Activated T-helper 2 cell treated with anti-CD3 and anti-CD28 coated beads, Interferon-gamma antibody, Interleukin-2, Interleukin-4, amounts not matched to agents 10 μg/mL and 5 μg/mL and 100 μg/mL, durations not matched to agents 14 hours and 24 hours and 36 hours (primary cell): ENCODE measurements at places on chromosomes 5 and 9. TPM values are rescaled to one million over a fixed set of nuclear protein-coding genes. Genes with fewer than 3 reads are reported as not detected.

DNA sequence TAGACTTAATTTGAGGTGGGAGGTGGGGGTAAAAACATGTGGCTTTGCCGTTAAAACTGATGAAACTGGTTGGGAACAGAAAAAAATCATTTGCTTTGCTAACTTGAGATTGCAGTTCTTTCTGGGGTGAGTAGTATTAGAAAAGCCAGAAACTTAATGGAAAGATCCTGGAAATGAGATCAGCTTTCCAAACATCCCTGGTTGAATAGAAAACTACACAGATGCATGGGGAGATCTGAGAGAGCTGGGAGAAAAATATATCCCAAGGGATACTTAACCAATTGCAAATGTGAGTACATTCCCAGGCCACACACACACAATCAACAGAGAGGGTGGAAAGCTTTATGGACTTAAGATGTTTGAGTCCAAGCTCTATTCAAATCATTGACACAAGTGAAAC is 222.3 kb downstream of the YTHDC2 start:
- no peak for DNase-seq

GRCh38 chr5:127899214-127899610 is 184.4 kb upstream of the SLC12A2 start:
- no peak for DNase-seq

DNA sequence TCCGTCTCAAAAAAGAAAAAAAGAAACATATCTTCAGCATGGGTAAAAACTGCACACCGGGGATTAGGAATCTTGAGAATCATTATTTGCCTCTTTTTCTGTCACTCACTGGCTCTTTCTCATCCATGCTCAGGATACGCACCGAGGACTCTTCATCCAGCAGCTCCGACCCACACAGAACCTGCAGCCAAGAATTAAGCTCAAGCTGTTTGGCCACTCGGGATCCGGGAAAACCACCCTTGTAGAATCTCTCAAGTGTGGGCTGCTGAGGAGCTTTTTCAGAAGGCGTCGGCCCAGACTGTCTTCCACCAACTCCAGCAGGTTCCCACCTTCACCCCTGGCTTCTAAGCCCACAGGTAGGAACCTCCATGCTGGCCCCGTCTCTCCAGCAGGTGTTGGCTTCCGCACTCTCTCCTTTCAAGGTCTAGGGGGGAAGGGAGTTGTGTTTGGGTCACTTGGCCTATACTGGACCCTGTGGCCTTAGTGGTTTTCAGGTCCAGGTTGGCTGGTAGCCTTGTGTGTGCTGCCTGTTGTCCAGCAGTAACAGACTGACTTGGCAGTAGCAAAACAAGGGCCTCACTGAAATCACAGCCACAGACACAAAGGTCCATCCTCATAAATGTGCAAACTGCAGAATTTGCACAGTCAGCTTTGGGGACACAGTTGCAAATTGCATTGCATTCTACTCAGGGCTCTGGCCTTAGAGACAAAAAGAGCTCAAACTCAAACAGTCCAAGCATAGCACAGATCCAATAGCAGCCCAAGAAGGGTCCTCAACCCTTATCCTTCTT is 44.5 kb upstream of the CTSL start:
- no peak for DNase-seq

GRCh38 chr5:74179701-74180100 is 460.8 kb downstream of the ENC1 start:
- DNase-seq = no peak

DNA sequence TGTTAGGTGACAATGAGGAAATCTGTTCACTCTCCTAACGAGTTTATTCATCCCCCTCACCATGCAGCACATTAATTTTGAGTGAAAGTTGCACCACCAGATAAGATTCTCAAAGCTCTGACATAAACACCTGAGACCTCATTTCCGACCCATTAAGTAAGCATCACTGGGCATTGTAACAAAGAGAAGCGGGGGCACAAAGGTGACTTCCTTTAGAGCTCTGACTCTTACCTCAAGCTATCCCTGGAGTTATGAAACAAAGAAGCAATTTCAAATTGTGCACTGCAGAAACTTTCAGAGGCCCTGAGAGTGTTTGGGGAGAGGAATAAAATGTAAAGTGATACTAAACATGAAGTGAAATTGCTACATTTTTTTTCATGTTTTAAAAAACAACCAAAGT is 29.5 kb downstream of the C5orf15 start:
- no peak for DNase-seq

DNA sequence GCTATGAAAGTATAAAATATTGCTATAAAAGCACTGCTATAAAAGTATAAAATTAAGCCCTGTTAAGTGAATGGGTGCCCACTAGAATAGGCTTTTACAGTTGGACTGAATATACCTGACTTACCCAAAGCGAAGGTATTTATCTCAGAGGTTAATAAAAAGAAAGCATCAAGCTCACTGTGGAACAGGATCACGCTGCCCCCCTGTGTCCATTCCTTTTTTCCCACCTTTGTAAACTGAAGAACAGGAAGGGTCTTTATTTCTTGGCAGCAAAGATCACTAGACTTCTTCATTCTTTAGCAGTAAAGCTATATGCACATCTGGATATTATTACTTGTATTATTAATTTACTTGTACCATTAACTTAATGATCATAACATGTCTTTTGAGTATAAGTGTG is 22.1 kb upstream of the PLPP6 start:
- DNase-seq = no peak

- DNase-seq = no peak
Observed at GRCh38 chr5:150674341-150674821, 13.3 kb downstream of the MYOZ3 start.

- DNase-seq = no peak
Observed at GRCh38 chr5:158135682-158136179, 276.8 kb upstream of the CLINT1 start.

- DNase-seq = no peak
Observed at GRCh38 chr5:172647352-172648012, 6.4 kb downstream of the NEURL1B start.

- no peak for DNase-seq
Observed at GRCh38 chr9:92508018-92508820, 25.9 kb upstream of the ASPN start.

- DNase-seq = no peak
Observed at GRCh38 chr5:94312298-94312697, 306.1 kb downstream of the KIAA0825 start.

DNA sequence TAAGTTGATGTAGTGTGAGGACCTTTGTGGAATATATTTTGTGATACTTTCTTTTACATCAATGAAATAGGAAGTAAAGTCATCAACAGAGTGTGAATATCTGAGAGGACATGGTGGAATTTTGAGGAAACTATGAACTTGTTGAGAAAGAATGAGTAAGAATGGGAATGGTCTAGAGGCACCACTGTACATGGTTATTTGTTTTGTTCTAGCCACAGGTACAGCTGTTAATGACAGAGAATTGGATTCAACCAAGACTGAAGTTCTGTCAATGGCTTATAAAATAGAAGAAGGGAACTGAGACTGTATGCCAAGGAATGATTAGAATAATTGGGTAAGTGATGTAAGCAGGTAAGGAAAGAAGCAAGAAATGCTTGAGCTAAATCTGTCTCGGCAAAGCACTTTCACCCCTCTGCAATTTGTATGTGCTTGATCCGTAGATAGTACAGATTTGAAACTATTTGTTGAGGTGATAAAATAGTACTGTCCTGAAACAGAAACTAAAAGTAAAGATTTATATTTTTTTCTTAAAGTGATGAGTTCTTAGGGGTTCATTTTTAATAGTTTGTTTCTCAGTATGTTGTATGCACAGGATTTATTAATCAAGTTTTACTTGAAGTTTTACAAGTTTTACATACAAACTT is 468.8 kb upstream of the SMC2 start:
- DNase-seq = no peak

- DNase-seq = no peak
Observed at GRCh38 chr5:140673187-140673976, at the start of gene DND1. Gene DND1 (minus strand): TSS chr5:140673576. CDS start chr5:140673542, 34 bp downstream.

DNA sequence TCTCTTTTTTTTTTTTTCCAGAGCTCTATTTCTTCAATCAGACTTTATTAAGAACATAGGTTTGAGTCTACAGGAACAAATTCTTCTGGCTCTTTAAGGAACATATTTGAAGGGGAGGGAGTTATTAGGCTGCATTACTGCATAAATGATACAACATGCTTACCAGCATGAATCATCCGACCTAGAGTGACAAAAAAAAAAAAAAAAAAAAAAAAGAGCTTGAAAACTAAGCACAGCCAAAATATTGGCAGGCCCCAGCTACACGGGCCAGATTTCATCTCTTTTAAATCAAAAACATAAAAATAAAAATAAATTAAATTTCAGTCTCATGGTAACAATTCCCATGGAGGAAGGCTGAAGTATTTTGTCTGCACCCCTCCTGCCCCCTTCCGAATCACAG is 26.3 kb downstream of the MSX2 start:
- no peak for DNase-seq

DNA sequence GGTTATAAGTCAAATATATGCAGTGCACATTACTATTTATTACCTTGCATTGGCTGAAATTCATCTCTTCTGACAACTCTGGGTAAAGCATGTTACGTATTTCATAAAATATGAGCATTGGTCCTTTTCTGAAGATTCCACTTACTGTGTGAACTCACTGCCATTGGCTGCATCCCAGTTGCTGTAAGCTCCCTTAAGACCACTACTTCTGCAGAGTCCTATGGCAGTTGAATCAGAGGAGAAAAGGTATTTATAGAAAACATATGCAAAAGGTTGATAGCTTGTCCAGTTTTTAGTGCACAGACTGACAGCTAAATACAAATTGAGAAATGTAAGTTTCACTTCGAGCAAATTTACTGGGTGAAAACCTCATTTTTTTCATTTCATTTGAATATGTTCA is 394.6 kb upstream of the ARRDC3 start:
- DNase-seq = no peak

GRCh38 chr9:135525241-135526088 is 4.2 kb downstream of the LCN1 start:
- DNase-seq = no peak

- DNase-seq = no peak
Observed at GRCh38 chr9:96420468-96421219, 2.5 kb upstream of the ZNF367 start.

DNA sequence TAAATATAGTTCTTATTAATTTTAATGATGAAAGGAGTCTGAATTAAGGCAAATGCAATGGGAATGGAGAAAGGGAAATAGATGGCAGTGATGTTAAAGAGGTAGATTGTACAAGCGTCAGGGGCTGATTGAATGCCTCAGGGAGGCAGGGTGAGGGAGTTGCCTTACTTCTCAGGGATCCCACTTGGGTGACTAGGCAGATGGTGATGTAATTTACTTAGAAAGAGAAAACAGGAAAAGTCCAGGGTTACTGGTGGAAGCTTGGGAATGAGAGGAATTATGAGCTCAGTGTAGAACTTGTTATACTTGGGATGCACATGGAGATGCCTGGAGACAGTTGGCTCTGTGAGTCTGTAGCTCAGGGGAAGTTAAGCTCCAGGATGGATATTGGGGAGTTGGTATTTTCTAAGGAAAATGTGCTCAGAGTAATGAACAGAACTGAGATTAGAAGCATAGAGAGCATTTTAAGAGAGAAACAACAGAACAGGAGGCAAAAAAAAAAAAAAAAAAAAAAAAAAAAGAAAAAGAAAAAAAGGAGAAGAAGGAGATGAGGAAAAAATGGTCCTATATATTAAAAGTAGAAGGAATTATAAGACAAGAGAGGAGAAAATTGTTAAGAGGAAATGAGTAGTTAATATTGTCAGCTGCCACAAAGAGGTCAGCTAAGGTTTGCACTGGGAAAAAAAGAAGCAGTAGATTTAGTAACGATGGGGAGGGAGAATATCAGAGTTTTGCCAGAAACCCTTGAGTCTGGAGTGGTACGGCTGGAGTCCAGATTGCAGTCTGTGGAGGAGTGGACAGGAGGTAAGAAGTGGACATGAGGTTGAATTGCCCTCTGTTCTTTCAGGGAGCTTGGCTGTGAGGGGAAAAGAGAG is 88.0 kb upstream of the ELL2 start:
- no peak for DNase-seq

GRCh38 chr9:103193992-103194391 is 198.9 kb downstream of the CYLC2 start:
- DNase-seq = no peak

DNA sequence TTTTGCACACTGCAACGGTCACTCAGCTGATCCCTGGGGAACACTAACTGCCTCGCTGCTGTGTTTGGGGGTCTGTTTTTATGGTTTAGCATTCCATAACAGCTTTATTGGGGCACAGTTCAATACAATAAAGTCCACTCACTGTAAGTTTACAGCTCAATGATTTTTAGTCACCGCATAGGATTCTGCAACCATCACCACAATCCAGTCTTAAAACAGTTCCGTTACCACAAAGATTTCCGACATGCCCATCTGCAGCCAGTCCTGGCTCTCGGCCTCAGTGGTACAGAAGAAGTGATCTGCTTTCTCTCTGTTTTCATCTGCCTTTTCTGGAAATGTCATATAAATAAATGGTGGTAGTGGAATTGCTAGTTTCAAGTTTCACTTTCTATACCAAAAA is 23.6 kb downstream of the OR2V2 start:
- no peak for DNase-seq

- no peak for DNase-seq
Observed at GRCh38 chr5:13658761-13659160, 285.7 kb downstream of the DNAH5 start.

DNA sequence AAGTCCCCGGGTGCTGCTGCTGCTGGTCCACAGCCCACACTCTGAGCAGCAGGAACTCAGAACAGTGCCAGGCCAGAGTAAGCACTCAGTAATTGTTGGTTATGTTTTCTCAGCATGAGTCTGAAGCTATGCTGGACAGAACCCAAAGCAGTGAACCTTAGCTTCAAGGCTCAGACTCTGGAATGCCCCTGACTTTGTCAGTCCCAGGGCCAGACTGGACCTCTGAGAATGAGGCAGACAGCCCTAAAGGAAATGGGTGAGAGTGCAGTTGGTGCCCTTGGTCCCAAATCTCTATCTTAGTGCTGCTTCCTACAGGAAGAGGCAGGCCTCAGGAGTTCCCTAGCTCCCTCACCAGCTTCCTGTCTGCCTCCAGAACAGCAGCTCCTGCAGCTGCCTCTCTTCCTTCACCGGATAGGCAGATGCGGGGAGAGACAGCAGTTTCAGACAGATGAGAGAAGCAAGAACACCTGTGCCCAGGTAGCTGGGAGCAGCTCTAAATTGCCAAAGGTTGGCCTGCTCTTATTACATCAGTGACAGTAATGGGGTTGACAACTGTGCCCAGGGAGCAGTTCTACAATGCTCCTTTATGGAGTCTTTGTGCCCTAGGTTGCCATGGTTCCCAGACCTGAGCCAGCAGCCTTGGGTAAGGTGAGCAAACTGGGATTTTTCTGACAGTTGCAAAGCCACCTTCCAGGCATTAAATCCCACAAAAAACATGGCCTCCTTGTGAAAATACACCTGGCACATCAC is 82.2 kb upstream of the CXCL14 start:
- DNase-seq = no peak

TRAF1 gene
- 164 TPM in 2 replicates for total RNA-seq

TXNDC8 gene
- not detected in 2 replicates for total RNA-seq

GRIN3A gene
- not detected in 2 replicates for total RNA-seq

QRFP gene
- total RNA-seq = not detected in 2 replicates

CDC42SE2 gene
- total RNA-seq = 89.5 and 91.0 TPM in 2 replicates

TMEM167A gene
- total RNA-seq = 67.7 and 70.9 TPM in 2 replicates

SPAG8 gene
- total RNA-seq = 0.82 and 1.5 TPM in 2 replicates

BNC2 gene
- not detected in 2 replicates for total RNA-seq

RANBP17 gene
- total RNA-seq = not detected in 2 replicates
